ENCODE measurements at places on chromosomes 4 and X. TPM values are rescaled to one million over a fixed set of nuclear protein-coding genes. Genes with fewer than 3 reads are reported as not detected.

GRCh38 chrX:82723806-82724205, 784.3 kb upstream of the POU3F4 start:
- no peak for DNase-seq
- no peaks in the 10 kb centered on the region for H3K36me3 ChIP-seq
- H3K4me1 ChIP-seq = no peaks in the 10 kb centered on the region
- no peak overlapping the region for H3K27ac ChIP-seq

GRCh38 chr4:148007314-148007760, 275.4 kb downstream of the ARHGAP10 start:
- no peaks in the 10 kb centered on the region for H3K36me3 ChIP-seq
- no peak overlapping the region for H3K4me3 ChIP-seq
- H3K27me3 ChIP-seq = no peaks in the 10 kb centered on the region
- no peak for DNase-seq
- no peak overlapping the region for H3K27ac ChIP-seq

DNA sequence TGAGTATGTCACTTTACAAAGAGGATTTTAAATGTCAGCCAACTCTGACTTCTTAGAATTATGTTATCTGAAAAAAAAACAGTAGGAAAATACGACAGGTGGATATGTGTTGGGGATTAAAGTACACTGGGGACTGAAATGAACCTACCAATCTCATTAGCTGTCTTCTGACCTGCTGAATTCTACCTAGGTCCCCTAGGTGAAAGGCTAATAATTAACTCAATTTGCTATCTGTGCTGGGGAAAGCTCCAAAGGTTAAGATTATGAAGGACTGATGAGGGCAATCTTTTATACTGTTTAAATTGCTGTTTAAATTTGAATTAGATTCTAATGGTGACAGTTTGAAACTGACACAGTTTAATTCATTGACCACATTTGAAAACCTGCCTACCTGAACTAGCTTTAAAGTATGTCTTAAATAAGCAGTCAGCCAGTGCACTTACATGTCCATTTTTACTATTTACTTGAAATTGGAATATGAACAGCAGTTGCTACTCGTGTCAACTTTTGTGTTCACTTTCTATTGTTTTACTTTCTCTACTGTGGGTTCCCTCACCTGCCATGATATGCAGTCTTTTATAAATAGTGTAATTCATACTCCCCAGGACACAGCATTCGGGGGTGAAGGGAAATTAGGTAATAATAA, 977.3 kb downstream of the C4orf33 start:
- DNase-seq = peak; percentile 10
- no peak overlapping the region for H3K4me3 ChIP-seq
- no peaks in the 10 kb centered on the region for H3K36me3 ChIP-seq
- H3K27ac ChIP-seq = no peak overlapping the region
- H3K27me3 ChIP-seq = no peaks in the 10 kb centered on the region

DNA sequence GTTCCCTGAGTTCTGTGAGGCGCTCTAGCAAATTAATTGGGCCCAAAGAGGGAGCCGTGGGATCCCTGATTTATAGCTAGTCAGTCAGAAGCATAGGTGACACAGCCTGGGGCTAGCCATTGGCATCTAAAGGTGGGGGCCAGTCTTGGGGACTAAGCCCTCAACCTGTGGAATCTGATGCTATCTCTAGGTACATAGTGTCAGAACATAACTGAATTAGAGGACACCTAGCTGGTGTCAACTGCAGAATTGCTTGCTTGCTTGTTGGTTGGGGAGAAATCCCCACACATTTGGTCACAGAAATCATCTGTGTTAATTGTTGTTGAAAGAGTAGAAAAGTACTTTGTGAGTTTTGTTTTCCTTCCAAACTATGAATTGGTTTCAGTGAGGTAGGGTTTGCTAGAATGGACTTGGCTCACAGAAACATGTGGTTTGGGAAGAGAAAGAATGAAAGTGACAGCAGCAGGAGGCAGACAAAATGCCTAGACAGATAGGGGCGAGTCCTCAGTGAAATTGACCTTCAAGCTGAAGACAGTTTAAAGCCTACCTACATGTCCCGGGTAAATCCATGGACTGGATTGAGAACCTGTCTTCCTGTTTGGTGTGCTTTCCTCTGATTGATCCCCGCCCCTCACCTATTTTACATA, 12.8 kb upstream of the GPR82 start:
- no peaks in the 10 kb centered on the region for H3K36me3 ChIP-seq
- H3K27ac ChIP-seq = no peak overlapping the region
- no peaks in the 10 kb centered on the region for H3K4me1 ChIP-seq

GRCh38 chr4:89142691-89143669, 31.6 kb downstream of the TIGD2 start:
- H3K4me1 ChIP-seq = no peaks in the 10 kb centered on the region
- DNase-seq = no peak
- no peak overlapping the region for H3K27ac ChIP-seq
- H3K36me3 ChIP-seq = no peaks in the 10 kb centered on the region
- H3K4me3 ChIP-seq = no peak overlapping the region

- H3K4me1 ChIP-seq = no peaks in the 10 kb centered on the region
- DNase-seq = no peak
- no peak overlapping the region for H3K27ac ChIP-seq
- H3K4me3 ChIP-seq = no peak overlapping the region
Observed at GRCh38 chr4:140811429-140811828, 55.2 kb upstream of the TBC1D9 start.

Gene PACRGL
- 10.7 TPM for total RNA-seq

Gene PF4V1
- total RNA-seq = not detected

Data from Caco-2 (cell line).